Neural crest cell (in vitro differentiated cells): ENCODE measurements at places on chromosomes 6 and 20.

- H3K36me3 ChIP-seq = peaks cover 3% of the 10 kb centered on the region
- peaks cover 100% of the 10 kb centered on the region for H3K27me3 ChIP-seq
- H3K4me3 ChIP-seq = peak overlapping the region; percentile 14
- peak; percentile 35 for DNase-seq
- no peak overlapping the region for H3K27ac ChIP-seq
These were observed 2.4 kb downstream of the TCF21 start for GRCh38 chr6:133891149-133891926.

GRCh38 chr6:77173472-77174074 is 289.7 kb downstream of the HTR1B start:
- H3K27ac ChIP-seq = no peak overlapping the region
- no peaks in the 10 kb centered on the region for H3K36me3 ChIP-seq
- H3K4me3 ChIP-seq = no peak overlapping the region
- no peaks in the 10 kb centered on the region for H3K27me3 ChIP-seq
- no peaks in the 10 kb centered on the region for H3K4me1 ChIP-seq
- no peak for DNase-seq

DNA sequence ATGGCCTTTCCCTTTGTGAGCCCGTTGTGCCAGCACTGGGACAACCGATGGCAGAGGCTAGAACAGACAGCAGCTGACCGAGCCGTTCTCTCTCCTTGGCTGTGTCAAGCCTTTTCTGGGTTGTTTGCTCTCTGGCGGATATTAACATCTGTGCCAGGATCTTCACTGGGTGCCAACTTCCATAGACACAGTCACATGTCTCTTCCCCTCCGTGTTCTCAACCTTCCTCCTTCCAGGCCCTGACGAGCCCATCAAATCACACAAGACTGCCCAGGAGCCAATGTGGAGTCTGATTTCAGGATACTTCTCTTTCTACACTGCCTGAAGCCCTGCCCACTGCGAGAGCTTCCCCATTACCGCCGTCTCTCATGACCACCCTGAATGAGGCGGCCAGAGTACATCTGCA is 111.0 kb upstream of the RALGAPA2 start:
- H3K4me1 ChIP-seq = peaks cover 15% of the 10 kb centered on the region
- H3K36me3 ChIP-seq = no peaks in the 10 kb centered on the region

DNA sequence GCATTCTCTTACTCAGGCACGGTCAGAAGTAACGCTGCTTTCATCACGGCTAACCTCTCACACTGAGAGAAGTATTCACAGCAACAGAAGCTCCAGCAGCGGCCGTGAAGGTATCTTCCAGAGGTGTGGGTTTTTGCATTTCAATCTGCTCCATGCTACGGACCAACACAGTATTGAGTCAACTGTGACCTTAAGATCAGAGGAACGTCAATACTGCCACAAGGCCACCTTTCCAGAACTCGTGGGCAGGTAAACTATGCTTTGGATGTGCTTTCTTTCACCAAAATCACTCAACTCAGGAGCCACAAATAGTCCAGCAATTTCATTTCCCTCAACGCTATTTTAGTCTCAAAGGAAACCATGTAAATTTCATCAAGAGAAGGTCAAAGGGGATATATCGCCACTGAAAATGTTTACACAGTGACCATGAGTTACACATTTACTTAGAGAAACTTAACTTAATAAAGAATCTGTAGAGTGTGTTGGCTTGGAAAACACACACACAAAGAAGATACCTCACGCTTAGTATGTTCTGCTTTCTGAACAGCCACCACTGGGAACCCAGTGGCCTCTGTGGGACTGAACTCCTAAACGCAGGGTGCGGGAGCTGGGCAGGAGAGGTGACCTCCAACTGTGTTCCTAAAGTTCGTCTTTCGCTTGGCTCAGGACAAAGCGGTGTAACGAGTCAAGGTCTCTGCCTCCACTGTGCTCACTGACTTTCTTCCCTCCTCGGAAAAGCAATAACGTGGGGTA is 27.9 kb downstream of the TXNDC5 start:
- no peaks in the 10 kb centered on the region for H3K27me3 ChIP-seq
- DNase-seq = no peak
- peaks cover 35% of the 10 kb centered on the region for H3K36me3 ChIP-seq
- no peak overlapping the region for H3K4me3 ChIP-seq
- no peak overlapping the region for H3K27ac ChIP-seq

DNA sequence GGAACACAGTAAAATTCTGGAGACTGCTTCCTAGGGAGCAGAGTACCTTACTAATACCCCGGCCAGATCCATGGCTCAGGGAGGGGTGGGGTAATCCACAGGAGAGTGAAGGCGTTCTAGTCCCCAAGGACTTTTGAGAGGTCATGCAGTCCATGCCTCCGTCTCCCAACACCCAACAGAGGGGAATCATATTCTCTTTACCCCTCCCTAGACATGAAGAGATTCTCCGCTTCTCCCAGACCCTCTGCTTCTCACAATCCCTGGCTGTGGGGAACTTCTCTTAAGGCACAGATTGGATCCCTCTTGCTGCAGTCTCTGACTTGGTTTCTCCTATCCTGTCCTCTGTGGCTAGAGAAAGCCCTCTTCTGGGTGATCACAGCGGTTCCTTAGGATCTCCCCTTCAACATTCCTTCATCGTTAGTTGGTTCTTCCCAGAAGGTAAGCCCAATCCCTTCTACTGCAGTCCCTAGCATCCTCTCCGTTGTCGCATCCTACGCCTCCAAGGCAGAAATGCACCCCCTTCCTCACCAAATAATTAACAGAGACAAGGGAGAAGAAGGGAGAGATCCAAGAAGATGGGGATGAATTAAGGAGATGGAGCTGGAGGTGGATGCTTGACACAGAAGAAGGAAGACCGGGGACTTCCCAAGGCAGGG is 562 bp downstream of the GGT7 start:
- peak overlapping the region; percentile 92 for H3K4me3 ChIP-seq
- H3K27me3 ChIP-seq = no peaks in the 10 kb centered on the region
- no peak for DNase-seq

DNA sequence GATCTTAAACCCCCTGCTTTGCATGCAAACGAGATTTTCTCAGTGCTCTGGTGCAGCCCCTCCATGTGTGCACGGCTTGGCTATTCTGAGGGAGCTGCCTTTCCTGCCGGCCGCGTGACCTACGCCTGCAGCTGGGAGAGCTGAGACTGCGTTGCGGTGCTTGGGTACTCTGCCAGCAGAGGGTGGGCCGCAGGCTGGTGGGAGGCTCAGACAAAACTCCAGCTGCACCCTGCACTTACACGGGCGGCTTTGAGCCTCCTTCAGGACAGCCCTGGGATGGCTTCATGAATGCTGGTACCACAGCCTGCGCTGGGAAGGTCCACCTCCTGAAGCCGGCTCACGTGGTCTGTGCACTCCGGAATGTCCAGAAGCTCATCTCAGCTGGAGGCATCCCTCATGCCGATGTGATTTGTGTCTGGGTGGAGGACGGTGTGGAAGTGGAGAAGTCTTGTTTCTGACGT is 223.7 kb downstream of the DLL1 start:
- H3K27ac ChIP-seq = no peak overlapping the region
- H3K27me3 ChIP-seq = peaks cover 47% of the 10 kb centered on the region
- H3K4me3 ChIP-seq = no peak overlapping the region
- DNase-seq = no peak

- H3K36me3 ChIP-seq = peaks cover 5% of the 10 kb centered on the region
- H3K27me3 ChIP-seq = no peaks in the 10 kb centered on the region
- H3K4me1 ChIP-seq = peaks cover 13% of the 10 kb centered on the region
- DNase-seq = no peak
- H3K27ac ChIP-seq = no peak overlapping the region
These were observed 12.5 kb downstream of the LRRC73 start for GRCh38 chr6:43497689-43498088.

GRCh38 chr6:54031169-54031568 is 80.1 kb upstream of the MLIP start:
- H3K27ac ChIP-seq = no peak overlapping the region
- no peak overlapping the region for H3K4me3 ChIP-seq
- no peaks in the 10 kb centered on the region for H3K36me3 ChIP-seq
- no peak for DNase-seq
- H3K4me1 ChIP-seq = no peaks in the 10 kb centered on the region

GRCh38 chr20:17871886-17872285 is 96.7 kb downstream of the SNX5 start:
- H3K27ac ChIP-seq = no peak overlapping the region
- H3K27me3 ChIP-seq = peaks cover 21% of the 10 kb centered on the region
- DNase-seq = no peak
- H3K4me3 ChIP-seq = no peak overlapping the region
- H3K36me3 ChIP-seq = no peaks in the 10 kb centered on the region

- H3K4me3 ChIP-seq = no peak overlapping the region
- peaks cover 46% of the 10 kb centered on the region for H3K4me1 ChIP-seq
- peak overlapping the region; percentile 81 for H3K27ac ChIP-seq
- no peaks in the 10 kb centered on the region for H3K36me3 ChIP-seq
- no peak for DNase-seq
- H3K27me3 ChIP-seq = peaks cover 9% of the 10 kb centered on the region
These were observed 510.7 kb upstream of the SULF2 start for GRCh38 chr20:48295966-48296421.

GRCh38 chr6:33516726-33517125 is 62.4 kb downstream of the ZBTB9 start:
- no peaks in the 10 kb centered on the region for H3K4me1 ChIP-seq
- DNase-seq = no peak
- H3K27me3 ChIP-seq = peaks cover 9% of the 10 kb centered on the region
- no peak overlapping the region for H3K27ac ChIP-seq

- peaks cover 24% of the 10 kb centered on the region for H3K27me3 ChIP-seq
- H3K36me3 ChIP-seq = no peaks in the 10 kb centered on the region
- no peaks in the 10 kb centered on the region for H3K4me1 ChIP-seq
- H3K27ac ChIP-seq = no peak overlapping the region
These were observed 85.5 kb downstream of the KHDC1L start for GRCh38 chr6:73139681-73140383.

- DNase-seq = no peak
- peak within 1 kb of the TSS; percentile 86 for H3K27ac ChIP-seq
- peak within 1 kb of the TSS; percentile 89 for H3K4me3 ChIP-seq
- peaks cover 33% of the 10 kb centered on the region for H3K27me3 ChIP-seq
These were observed at the start of gene SULF2 for GRCh38 chr20:47785311-47785853. SULF2 (minus strand) TSS chr20:47785481; CDS start chr20:47757363, 28,118 bp downstream.

GRCh38 chr6:21468461-21468860 is 125.1 kb upstream of the SOX4 start:
- H3K27ac ChIP-seq = no peak overlapping the region
- no peak for DNase-seq
- no peak overlapping the region for H3K4me3 ChIP-seq

- no peak for DNase-seq
- H3K27me3 ChIP-seq = no peaks in the 10 kb centered on the region
- no peak overlapping the region for H3K27ac ChIP-seq
- H3K36me3 ChIP-seq = no peaks in the 10 kb centered on the region
- no peak overlapping the region for H3K4me3 ChIP-seq
These were observed 58.7 kb upstream of the CD93 start for GRCh38 chr20:23144856-23145255.

DNA sequence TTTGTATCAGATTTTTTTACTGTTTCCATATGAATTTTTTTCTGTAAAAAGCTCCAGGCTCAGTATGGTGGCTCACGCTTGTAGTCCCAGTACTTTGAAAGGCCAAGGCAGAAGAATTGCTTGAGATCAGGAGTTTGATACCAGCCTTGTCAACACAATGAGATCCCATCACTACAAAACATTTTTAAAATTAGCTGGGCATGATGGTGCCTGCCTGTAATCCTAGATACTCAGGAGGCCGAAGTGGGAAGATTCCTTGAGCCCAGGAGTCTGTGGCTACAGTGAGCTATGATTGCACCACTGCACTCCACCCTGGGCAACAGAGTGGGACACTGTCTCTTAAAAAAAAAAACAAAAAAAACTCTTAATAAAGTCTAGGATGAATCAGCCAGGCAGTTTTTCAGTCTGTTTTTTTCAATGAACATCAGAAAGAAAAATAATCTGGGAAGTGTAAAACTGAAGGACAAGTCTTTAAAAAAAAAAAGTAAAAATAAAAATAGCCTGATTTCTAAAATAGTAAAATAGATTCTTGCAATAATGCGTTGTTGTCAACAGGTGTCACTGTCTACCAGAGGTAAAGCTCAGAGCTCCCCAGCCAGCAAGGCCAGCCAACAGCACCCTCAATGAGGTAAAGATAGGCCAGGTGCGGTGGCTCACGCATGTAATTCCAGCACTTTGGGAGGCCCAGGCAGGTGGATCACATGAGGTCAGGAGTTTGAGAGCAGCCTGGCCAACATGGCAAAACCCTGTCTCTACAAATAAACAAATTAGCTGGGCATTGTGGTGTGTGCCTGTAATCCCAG is 9.3 kb upstream of the ATG5 start:
- H3K27me3 ChIP-seq = peaks cover 39% of the 10 kb centered on the region
- no peaks in the 10 kb centered on the region for H3K36me3 ChIP-seq
- peaks cover 4% of the 10 kb centered on the region for H3K4me1 ChIP-seq

DNA sequence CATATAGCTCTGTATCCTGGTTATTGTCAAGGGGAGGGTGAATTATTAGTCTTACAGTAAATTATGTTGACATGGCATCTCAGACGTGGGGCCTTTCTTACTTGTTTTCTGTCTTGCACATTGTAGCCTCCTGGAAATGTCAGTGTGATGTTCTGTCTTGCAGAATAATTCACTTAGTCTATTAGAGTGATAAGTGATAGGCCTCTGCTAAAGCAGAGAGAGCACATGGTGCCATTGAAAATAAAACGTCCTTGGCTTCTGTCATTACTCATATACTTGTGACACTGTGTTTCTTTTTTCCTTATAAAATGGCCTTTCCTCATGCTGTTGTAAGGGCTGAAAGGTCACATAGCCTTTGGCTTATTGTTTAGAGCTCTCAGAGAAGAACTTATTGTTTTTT is 531.0 kb downstream of the EPM2A start:
- H3K27me3 ChIP-seq = no peaks in the 10 kb centered on the region
- H3K4me1 ChIP-seq = peaks cover 17% of the 10 kb centered on the region
- no peak for DNase-seq
- no peaks in the 10 kb centered on the region for H3K36me3 ChIP-seq

DNA sequence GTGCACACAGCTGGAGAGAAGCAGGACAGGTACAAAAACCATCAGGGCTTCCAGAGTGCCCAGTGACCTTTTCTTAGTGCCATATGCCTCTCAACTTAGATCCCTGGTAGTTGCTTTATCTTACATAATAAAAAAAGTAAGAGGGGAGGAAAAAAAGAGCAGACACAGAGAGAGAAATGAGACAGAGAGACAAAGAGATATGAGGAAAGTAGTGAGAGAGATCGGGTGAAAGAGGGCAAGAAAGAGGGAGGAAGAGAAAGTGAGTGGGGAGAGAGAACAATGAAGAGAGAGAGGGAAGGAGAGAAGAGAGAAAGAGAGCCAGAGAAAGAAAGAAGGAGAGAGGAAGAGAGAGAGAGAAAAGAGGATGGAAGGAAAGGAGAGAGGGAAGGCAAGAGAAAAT is 131.6 kb downstream of the PTPRT start:
- peaks cover 3% of the 10 kb centered on the region for H3K4me1 ChIP-seq
- H3K27me3 ChIP-seq = peaks cover 43% of the 10 kb centered on the region
- no peaks in the 10 kb centered on the region for H3K36me3 ChIP-seq
- DNase-seq = no peak
- no peak overlapping the region for H3K27ac ChIP-seq
